ENCODE measurements at places on chromosomes 7 and 10.

GRCh38 chr7:75565132-75565837, 73.2 kb downstream of the SPDYE5 start:
- no peak for DNase-seq

DNA sequence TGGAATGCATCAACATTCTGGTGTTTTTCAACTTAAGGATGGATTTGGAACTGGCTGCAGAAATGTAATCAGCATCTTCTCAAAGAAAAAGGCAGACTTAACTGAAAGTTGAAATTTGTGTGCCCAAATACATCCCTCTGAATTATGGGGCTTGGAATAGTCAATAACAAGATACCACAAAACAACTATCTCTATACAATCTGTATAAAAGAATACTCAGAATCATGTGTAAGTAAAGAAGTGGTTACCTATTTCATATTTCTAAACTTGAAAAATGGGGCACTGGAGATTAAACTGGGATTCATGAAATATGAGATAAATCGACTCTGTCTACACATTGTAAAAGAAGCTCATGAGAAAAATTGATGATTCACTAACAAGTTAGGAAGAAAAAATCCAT, 6.2 kb upstream of the COL1A2 start:
- no peak for DNase-seq

- no peak for DNase-seq
These were observed 46.4 kb downstream of the TYW1B start for GRCh38 chr7:72781631-72782030.

- no peak for DNase-seq
These were observed 79.8 kb downstream of the CHN2 start for GRCh38 chr7:29274146-29275017.

GRCh38 chr7:129724796-129725195, 113.3 kb downstream of the NRF1 start:
- no peak for DNase-seq

DNA sequence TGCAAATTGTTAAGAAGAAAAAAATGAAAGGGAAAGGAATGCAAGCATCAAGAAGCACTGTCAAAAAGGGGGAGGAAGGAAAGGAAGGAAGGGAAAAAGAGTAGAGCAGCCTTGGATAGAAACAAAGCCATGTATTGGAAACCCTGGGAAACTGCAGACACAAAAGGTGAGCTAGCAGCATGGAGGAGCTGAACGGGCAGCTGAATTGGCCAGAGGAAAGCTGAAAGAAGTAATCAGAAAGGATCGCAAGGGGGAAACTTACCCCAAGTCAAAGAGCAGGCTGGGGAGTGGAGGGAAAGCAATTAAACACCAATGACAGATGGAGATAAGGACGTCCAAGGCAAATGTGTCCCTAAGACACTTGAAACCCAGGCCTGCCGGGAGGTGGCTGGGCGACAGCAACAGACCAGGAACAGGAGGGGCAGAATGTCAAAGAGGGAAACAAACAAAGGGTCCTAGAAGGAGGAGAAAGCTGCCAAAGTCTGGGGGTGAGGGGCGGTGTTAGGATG, 93.8 kb upstream of the SVIL start:
- DNase-seq, result no peak

DNA sequence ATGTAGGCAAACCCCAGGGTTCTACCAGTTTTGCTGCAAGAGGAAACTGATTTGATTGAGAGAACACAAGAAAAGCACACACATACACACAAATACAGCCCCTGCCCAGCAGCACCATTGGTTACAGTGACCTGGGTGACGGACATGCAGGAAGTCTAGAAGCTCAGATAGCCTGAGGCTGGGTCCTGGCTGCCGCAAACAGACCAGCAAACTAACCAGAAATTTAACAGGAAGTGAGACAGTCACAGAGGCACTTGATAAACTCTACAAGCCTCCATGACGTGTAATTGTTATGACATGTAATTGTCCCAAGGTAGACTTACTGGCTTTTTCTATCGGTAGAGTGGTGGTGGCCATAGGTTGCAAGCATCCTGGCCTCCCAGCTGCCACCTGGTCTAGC, 58.9 kb downstream of the PRKAR2B start:
- DNase-seq, result no peak

DNA sequence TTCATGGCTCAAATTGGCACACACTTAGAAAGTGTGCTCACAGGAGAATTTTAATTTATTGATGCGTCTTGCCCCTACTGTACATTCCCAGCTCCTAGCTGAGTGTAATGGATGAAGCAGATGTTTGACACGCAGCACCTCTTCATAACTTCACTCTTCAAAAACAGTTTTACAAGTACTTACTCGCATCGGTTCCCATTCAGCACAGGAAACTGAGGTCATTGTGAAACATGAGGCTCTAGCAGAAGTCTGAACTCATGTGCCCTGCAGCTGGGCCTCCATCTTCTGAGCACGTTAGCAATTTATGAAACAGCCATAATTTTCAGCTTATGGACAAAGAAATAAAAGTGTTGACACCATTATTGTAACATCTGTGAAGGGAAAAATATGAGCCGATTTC, 558.9 kb upstream of the MGMT start:
- DNase-seq, result no peak

GRCh38 chr10:36163827-36164226, 521.7 kb upstream of the FZD8 start:
- no peak for DNase-seq

- no peak for DNase-seq
These were observed 83.1 kb downstream of the THSD7A start for GRCh38 chr7:11748884-11749283.

- no peak for DNase-seq
These were observed 91.0 kb downstream of the GPAM start for GRCh38 chr10:112092519-112092918.
